Stimulated activated CD4-positive, alpha-beta T cell treated with anti-CD3 and anti-CD28 coated beads, Interleukin-4, amount 100 ng/mL, for 24 hours (primary cell): ENCODE measurements at places on chromosomes 6 and 20.

GRCh38 chr20:16759181-16759563 lies 11.0 kb downstream of the OTOR start:
- no peak for DNase-seq

- DNase-seq: no peak
Measured at GRCh38 chr20:44748005-44748370, 2.3 kb downstream of the KCNK15 start.

DNA sequence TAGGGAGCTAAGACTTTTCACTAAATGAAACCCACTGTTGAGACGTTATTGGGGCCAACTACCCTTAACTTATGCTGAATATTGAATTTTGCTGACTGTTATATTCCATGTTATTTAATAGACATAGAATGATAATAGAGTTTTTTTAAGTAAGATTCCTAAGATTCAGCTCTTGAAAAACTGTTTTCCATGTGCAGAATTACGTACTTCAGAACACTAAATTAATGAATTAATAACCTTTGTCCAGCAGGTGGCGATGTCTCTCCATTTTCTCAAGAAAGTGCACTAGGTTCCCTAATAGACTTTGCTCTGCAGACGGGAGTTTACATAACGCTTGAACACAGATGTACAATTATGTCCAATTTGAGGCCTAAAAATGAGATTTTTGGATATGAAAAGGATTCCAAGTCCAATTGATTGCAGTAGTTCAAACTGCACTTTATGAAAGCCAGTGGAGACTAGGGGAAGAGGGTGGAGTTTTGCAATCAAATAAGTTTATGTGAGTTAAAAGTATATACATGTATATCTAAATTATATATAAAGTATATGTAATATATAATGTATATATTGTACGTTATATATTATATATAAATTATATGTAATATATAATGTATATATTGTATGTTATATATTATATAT lies 282.1 kb downstream of the UST start:
- peak; percentile 83 for DNase-seq

DNA sequence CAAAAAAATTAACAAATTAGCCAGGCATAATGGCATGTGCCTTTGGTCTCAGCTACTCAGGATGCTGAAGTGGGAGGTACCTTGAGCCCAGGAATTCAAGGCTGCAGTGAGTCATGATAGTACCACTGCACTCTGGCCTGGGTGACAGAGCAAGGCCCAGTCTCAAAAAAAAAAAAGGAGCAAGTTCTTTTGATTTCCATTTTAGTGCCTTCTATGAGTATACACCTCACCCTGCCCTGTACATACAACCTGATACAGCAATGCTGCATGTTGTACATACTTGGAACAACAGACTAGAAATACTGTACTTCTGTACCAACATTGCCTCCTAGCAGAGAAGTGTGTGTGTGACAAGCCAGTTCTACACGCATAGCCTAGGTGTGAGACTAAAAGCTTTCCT lies 97.3 kb upstream of the CARMIL1 start:
- no peak for DNase-seq

- DNase-seq: no peak
Measured at GRCh38 chr6:111806165-111806547, 67.1 kb downstream of the FYN start.

DNA sequence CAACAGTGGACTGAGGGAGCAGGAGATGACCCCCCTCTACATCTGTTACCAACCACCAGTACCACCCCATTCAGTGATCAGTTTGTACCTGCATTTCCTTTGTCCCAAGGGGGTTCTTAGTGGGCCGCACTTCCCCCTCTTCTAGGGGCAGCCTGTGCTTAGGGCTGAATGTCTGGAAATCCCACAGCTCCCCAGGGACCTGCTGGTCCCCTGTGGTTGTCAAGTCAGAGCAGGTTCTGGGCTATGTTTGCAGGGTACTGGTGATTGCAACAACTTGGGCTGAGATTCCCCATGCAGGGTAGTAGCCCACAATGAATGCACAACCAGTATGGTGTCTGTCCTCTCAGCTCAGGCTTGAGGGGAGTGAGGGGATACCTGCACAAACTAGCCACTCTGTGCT lies 39.7 kb upstream of the COL10A1 start:
- DNase-seq: no peak

- DNase-seq: no peak
Measured at GRCh38 chr6:17022604-17023003, 79.2 kb upstream of the STMND1 start.

- DNase-seq: no peak
Measured at GRCh38 chr6:53641348-53641747, 24.2 kb downstream of the KLHL31 start.

DNA sequence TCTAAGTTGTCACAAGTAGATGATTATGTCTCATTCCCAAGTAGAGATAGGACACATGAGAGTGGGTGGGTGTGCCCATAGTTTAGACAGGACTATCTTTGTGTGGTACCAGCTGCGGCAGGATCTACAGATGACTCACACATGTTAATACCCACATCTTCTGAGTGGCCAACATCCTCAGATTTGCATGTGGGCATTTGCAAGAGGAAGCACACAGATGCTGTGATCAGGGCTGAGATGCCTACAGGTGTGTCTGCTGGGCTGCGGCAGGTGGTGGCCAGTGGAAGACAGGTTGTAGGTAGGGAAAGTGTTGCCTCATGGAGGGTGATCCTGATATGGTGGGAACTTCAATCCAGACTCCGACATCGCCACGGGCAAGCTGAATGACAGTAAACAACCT lies 50.8 kb downstream of the UTRN start:
- DNase-seq: peak; percentile 31

- DNase-seq: no peak
Measured at GRCh38 chr20:44850272-44850671, 35.2 kb upstream of the YWHAB start.

DNA sequence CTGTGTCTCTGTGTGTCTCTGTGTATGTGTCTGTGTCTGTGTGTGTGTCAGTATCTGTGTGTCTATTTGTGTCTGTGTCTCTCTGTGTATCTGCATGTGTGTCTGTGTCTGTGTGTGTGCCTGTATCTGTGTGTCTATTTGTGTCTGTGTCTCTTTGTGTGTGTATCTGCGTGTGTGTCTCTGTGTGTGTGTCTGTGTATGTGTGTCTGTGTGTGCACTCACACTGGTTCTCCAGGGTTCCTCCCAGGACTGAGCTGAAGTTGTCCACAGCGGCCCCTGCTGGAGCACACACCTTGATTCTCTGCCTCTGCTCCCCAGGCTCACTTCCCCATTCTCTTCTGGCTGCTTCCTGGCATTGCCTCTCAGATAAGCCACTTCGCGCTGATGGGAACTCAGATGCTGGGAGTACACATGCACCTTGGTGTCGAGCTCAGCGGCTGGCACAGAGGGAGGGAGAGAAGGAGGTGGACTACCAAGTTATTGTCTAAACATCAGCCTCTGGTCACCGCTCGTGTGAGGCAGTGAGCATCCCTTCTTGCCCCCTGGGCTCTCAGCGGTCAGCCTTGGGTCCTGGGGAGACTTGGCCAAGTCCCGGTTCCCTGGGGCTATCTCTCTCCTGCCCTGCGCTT lies 104.9 kb upstream of the NXT1 start:
- peak; percentile 3 for DNase-seq

DNA sequence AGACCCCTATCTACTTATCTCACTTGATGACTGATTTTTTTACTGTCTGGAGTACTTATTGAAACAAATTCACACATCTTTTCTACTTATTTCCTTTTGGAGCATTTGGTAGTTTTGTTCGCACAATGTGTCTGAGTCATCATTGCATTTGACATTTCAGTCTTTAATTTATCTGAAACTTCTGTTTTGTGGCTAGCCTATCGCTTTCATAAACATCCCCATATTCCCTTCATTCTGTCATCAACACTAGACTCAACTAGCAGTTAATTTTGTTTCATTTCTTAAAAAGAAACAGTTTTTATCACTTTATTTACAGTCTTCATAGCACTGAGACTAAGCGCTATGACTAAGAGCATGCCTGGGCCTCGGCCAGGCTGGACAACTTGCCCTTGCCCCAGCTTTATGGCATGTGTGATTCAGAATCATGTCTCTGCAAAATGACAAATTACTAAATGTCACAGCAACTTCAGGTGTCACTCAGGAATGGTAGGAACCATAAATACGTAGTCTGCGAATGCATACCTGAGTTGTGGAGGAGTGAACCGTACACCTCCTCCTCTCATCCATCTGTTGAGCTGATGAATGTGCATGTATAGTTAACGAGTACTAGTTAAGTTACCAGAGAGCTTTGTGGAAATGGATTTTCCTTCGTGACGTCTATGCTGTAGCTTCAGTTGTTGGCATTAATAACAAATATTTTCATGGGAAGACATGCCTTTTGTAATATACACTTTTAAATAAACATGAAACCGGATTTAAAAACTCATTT lies 16.2 kb downstream of the L3MBTL3 start:
- DNase-seq: peak; percentile 28

- DNase-seq: no peak
Measured at GRCh38 chr20:1577906-1578305, 20.4 kb upstream of the SIRPD start.

DNA sequence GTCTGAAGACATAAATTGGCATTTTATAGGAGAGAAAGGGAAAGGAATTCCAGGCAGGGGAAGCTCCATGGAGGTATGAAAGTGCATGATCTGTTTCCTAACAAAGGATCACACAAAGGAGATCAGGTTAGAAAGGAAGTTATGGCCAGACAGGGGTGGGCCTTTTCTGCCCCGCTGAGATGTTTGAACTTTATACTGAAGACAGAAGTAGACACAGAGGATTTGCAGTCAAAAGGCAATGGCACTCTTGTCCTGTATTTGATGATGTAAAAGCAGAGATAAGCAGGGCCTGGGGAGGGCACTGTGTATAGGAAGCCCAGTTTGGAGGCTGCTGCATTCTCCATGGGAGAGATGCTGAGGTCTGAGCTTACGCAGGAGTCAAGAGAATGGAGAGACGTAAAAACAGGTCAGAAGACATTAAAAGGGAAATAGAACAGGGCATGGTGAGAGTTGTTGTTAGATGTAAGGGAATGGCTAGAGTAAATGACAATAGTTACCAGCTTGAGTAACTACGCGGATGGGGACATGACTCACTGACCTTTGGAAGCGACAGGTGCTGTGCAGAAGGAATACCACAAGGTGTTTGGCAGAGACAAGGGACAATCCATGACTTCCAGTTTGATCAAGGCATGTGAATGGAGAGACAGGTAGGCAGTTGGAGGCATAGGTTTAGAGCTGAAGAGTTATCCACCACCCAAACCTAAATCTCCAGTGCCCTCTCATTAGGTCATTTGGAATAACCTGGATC lies 190.6 kb upstream of the SASH1 start:
- DNase-seq: no peak

- DNase-seq: no peak
Measured at GRCh38 chr6:119390247-119390793, 40.8 kb upstream of the MAN1A1 start.

GRCh38 chr6:108838101-108838717 lies 10.0 kb upstream of the ARMC2 start:
- DNase-seq: no peak

DNA sequence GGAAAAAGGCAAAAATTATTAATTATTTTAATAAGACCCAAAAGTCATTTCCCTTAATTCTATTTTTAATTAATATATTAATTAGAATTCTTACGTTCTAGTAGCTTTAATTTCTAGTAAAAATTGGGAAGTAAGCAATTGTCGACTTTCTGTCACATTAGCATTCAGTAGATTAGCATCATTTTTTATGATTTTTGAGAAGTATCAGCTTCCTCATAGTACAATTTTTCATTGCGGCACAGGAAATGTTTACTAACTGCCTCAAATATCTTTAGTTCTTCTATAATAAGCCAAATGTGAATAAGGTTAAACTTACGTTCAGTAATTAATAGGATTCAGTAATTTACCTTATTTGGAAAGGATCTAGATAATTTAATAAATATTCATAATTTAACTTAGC lies 687.4 kb downstream of the EPM2A start:
- DNase-seq: no peak

DNA sequence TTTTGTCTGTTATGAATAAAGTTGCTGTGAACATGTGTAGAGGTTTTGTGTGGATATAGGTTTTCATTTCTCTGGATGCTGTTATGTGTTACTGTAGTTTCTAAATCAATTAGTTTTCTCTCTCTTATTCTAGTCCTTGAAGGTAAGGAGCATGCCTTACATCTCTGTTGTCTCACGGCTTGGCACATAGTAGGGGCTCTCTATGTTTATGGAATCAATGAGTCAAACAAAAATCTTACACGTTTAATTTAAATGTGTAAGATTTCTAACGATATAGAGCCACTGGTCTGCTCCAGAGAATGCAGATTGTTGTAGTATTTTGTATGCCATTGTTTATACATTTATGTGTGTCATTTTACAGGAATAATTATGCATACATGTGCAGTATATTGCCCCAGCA lies 15.3 kb upstream of the DHX35 start:
- DNase-seq: no peak

DNA sequence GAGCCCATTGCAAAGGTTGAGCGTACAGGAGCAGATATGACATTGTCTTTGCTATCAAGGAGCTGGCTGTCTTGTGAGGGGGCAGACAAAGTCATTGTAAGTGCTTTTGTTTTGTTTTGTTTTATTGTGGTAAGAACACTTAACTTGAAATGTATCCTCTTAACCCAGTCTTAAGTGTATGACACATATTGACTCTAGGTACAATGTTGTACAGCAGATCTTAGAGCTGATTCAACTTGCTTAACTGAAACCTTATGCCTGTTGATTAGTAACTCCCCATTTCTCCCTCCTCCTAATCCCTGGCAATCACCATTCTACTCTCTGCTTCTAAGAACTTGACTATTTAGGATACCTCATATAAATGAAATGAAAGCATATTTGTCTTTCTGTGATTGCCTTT lies 429.0 kb downstream of the BMP2 start:
- DNase-seq: no peak

GRCh38 chr6:145420599-145420998 lies 314.7 kb downstream of the EPM2A start:
- DNase-seq: no peak

DNA sequence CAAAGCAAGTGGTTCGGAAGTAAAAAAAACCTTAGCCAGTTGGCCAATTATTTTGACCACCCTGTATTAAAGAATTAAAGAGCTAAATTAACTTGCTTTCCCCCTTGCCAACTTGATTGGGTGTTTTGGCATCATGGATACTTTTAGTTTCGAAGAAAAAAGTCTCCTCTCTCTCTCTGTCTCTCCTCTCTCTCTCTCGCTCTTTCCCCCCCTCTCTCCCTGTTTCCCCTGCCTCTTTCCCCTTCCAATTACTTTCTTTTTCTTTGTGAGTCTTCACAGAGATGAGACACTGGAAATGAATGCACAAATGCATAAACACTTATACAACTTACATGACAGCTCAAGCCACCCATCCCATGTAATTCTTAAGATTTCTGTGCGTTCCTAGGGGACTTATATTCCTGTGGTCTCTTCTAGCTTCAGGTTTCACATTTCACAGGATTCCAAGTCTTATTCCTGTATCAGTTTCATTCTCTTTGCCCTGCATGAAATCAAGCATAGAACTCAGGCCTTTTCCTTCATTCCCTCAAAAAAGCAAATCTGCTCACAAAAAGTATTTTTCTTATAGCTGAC lies 32.9 kb upstream of the EYA4 start:
- DNase-seq: no peak

- DNase-seq: no peak
Measured at GRCh38 chr20:46742669-46743045, 33.2 kb downstream of the SLC2A10 start.

- peak; percentile 33 for DNase-seq
Measured at GRCh38 chr20:37042986-37043972, 52.5 kb downstream of the RBL1 start.

- no peak for DNase-seq
Measured at GRCh38 chr6:17635568-17635967, 35.5 kb downstream of the FAM8A1 start.

- DNase-seq: no peak
Measured at GRCh38 chr6:15458021-15458459, 204.8 kb downstream of the DTNBP1 start.
